ENCODE measurements at places on chromosomes 12 and 14.
A peak's percentile ranks its signal among the peaks of the same experiment; 100 is the strongest.

- DNase-seq = no peak
These were observed 283.3 kb downstream of the ATP23 start for GRCh38 chr12:58224536-58225105.

DNA sequence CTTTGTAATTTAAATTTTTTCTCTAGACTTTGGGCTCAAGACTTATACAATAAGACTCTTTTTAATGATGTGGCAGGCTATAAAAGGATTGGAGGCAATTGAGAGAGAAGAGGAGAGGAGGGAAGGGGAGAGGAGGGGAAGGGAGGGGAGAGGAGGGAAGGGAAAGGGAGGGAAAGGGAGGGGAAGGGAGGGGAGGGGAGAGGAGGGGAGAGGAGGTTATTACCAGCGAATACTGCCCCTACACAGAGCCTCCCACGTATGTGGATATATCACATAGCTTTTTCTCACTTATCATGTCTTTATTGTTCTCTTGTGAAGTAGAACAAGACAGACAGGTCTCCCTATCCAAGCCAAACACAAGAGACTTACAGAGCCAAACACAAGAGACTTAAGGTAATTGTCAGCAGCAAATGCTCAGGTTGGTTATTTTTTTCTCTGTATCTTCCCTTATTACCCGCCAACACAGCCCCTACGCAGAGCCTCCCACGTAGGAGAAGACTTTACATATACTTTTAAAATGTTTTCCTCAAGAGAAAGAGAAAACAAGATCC is 63.1 kb downstream of the DRAM1 start:
- no peak for DNase-seq

DNA sequence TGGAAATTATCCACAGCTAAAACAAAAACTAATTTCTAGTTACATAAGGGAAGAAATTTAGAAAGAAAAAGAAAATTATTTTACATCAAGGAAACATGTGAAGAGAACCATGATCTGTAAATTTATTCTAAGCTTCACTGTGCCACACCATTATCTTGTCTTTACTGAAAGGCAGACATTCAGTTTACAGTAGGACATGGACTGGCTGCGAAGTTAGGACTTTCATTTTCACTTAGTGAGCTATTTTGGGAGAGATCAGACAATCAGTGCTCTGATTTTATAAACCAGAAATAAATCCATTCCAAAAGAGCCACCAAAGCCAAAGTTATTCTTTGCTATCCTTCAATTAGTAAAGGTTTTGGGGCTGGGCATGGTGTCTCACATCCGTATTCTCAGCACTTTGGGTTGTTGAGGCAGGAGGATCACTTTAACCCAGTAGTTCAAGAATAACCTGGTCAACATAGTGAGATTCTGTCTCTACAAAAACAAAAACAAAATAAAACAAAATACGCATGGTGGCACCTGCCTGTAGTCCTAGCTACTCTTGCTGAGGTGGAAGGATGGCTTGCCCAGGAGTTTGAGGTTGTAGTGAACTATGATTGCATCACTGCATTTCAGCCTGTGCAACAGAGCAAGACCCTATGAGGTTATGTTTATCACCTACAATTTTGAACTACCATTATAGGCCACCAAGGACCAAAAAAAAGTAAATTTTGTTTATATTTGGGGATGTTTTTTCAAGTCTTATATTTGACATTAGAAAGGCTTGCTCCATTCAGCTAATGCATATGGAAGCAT is 1084.8 kb upstream of the ATXN7L3B start:
- DNase-seq = no peak

- peak; percentile 40 for DNase-seq
These were observed 30.1 kb upstream of the PPP2R5C start for GRCh38 chr14:101731187-101732080.

- no peak for DNase-seq
These were observed 70.4 kb upstream of the RIC8B start for GRCh38 chr12:106704081-106704480.

DNA sequence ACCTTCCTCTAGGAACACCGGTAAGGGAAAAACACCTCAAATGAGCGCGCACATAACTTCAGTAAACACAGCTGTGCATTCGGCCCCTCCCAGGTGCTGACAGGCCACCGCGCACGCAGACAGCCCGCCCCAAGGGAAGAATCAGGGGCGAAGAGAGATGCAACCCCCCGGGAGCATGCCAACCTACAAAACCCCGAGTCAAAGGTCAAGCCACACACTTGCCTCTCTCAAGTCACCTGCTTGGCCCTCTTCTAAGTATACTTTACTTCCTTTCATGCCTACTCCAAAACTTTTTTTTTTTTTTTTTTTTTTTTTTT is 2.3 kb upstream of the CYP46A1 start:
- DNase-seq = no peak

- no peak for DNase-seq
These were observed 17.7 kb upstream of the C1S start for GRCh38 chr12:7042842-7043241.

DNA sequence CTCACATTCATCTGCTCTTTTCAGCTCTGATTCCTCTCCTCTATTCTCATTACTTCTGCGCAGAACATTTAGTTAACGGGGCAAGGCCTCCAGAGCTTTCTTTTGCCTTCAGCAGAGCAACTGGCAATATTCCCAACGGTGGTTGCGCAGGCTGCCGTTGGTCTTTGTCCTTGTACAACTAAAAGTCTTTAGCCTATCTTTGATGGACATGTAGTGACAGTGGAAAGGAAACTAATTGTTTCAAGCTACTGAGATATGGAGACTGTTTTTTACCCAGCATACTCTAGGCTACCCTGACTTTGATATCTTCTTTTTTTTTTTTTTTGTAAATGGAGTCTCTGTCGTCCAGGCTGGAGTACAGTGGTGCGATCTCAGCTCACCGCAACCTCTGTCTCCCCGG is 12.6 kb downstream of the R3HDM2 start:
- no peak for DNase-seq

- DNase-seq = no peak
These were observed 162.2 kb downstream of the RASSF9 start for GRCh38 chr12:85673921-85674420.

DNA sequence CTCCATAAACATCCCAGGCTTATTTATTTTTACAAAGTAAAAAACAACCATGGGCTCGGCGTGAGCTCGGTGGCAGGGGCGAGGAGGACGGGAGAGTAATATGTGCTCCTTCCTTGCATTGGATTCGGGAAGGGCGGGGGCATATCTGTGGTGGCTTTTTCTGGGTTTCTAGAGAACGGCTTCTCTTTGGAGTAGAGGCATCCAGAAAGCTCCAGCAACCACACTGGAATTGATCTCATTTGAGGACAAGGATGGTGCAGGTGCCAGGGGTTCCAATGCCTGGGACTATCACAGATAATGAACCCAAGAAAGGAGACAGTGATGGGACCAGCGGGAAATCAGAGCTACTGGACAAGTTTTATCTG is 18.9 kb downstream of the ADGRD1 start:
- DNase-seq = no peak

DNA sequence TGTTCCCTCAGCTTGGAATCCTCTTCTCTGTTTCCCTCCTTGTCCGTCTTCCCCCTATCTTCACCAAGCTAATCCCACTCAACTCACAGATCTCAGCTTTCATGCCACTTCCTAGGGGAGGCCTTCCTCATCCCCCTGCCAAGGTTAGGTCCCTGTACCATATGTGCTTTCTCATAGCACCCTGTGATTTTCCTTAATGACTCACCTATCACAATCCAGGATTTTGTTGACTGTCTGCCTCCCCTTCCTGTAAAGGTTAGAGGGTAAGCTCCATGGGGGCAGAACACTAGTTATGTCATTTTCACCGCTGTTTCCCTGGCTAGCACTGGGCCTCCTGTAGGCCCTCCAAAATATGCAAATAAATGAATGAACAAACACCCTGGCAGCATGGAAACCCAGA is 57.6 kb downstream of the CRADD start:
- DNase-seq = no peak

GRCh38 chr14:40188006-40188405 is 755.8 kb upstream of the FBXO33 start:
- no peak for DNase-seq

- DNase-seq = no peak
These were observed 67.1 kb downstream of the TUNAR start for GRCh38 chr14:95943699-95944098.

- no peak for DNase-seq
These were observed 117.3 kb downstream of the MED13L start for GRCh38 chr12:116160231-116160630.

DNA sequence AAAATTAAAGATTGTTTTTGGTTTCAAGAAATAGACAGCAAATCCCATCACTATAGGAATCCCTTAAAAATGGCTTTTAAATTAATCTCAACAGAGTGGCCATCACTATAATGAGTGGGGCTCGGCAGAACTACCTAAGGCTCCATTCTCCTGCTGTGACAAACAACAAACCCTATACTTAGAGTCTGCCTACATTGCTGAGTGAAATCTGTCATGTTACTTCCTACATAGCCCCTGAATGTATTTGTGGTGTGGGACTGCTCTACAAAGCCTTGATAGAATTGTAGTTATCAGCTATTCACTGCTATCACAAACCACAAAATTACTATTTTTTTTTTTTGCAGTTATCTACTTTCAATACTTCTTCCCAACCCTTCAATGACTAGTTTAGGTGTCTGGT is 538.7 kb upstream of the ATXN7L3B start:
- DNase-seq = no peak

DNA sequence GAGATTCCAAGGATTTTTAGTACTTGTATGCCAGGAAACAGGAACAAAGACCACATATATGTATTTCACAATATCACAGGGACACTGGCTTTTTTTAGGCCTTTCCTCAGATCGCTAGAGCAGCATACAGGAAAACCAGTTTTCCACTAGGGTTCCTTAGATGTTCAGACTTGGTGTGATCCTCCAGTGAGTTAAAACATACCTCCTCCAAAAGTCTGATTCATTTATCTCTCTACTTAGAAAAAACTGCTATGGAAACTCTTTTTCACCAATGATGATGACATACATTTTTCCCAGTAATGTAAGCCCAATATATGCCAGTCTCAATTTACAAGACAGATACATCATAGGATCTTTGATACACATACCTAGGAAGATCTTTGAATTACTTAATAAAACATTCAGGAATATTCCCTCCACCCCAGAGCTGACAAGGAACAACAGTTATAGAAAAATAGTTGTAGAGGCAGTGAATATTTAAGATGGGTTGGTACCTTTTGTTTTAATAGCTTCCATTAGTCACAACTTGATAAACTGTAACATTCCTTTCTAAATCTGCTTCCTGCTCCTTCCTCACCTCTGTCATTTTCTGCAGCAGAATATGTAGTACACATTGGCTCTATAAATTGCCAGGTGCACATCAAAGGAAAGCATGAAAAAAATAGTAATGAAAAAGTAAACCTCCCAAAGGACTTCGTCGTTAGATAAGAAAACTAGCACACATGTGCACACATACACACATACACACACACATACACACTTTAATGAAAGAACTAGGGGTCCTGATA is 27.5 kb downstream of the BCAT1 start:
- DNase-seq = no peak

GRCh38 chr12:101115326-101115725 is 94.7 kb downstream of the SLC5A8 start:
- no peak for DNase-seq

DNA sequence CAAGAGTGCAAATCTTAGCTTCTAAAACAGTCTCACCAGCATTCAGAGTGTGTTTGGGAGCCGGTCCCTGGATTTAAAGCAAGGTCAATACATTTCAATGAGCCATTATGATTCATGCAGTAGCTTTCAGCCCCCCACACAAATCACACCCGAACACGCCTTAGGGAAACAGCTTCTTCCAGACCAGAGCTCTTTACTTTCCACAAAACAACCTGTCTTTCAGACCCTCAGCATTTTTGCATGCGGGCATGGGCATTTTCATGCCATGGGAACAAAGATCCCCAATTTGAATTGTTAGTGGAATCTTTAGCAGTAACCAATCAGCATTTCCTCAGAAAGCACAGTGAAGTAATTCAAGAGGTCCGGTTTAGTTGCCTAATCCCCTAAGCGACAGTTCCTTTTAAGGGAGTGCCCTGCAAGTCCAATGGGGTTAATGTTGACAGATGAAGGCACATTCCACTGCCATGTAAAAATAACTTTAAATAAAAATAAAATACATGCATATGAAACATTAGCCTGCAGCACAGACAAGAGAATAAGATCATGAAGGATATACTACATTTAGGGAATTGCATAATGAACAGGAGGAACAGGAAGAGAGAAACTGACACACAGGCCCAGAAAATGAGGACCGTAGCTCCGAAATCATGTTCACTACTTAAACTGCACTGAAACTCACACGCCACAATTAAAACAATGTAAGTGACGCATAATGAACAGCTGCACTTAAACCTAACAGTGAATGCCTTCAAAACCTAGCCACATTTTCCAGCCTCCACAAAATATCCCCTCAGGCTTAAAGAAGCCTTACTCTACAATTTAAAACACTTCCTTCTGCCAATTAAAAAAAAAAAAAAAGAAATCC is 4.0 kb downstream of the VPS37B start:
- DNase-seq = no peak

GRCh38 chr12:102896067-102896466 is 21.0 kb downstream of the PAH start:
- no peak for DNase-seq

All from NCI-H187 (cell line).